ENCODE measurements at places on chromosomes 4 and X.

DNA sequence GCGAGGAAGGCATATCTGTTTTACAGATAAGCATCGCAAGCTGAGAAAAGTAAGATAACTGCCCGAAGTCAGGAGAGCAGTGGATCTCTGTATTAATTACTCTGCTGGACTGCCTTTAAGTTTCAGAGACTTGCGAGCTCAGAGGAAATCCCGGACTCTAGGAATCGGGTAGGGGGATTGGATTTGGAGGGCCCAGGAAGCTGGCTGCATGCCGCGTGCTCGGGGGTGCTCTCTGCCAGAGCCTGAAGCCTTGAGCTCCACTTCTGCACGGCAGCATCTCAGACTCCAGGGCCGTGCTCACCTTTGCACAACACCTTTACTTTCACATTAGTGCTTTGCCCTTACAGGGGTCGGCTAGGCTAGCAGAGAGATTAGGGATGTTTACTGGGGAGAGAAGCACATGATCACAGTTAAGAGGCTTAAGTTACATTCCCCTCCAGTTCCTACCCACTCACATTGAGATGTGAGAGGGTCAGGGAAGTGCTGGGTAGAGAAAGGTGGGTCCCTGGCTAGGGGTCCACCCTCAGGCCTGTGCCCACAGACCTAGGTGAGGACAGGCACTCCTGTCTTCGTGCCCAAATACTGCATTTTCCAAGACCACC is 57.0 kb downstream of the TRIML1 start:
- DNase-seq, result no peak

DNA sequence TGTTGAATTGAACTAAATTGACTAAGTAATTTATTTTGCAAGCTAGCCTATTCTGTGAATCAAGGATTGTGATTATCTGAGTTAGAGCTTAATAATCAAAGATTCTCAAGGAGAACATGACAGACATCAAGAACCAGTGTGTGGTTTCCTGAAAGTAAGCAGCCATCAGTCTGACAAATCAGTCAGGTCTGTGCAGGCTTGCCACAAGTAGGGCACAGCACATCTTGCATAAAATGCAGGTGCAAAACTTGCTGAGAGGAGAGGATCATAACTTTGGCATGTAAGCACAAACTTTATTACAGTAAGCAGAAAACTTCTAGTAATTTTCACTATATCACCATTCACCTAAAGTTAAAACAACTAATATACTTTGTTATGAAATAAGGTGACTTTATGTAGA is 22.5 kb downstream of the FAM241A start:
- no peak for DNase-seq

DNA sequence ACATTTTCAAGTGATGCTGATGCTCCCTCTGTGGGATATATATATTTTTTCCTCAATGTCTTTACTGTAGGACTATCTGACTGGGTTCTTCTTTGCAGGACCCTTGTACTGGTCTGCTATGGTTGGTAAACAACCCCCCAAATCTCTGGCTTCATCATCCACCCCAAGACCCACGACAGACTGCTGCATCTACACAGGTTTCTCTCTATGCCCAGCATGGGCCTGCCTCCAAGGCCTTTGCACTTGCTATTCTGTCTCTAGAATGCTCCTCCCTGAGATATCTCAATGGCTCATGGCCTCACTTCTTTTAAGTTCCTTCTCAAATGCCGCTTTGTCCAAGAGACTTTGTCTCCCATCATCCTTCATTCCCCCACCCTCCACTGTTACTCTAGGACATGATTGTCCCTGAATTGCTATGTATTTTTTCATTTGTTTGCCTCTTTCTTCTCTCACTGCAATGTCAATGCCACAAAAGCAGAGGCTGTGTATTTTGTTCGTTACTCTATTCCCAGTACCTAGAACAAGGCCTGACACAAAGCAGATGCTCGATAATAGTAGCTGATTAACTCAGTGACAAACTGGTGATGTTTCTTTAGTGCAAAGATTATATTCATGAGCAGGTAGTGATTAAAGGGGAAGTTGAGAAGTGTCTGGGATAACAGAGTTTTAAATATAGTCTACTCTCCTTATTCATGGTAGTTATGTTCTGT is 6.6 kb downstream of the EVC start:
- no peak for DNase-seq

- DNase-seq, result no peak
These were observed 1.2 kb downstream of the CXCL2 start for GRCh38 chr4:74097631-74098426.

DNA sequence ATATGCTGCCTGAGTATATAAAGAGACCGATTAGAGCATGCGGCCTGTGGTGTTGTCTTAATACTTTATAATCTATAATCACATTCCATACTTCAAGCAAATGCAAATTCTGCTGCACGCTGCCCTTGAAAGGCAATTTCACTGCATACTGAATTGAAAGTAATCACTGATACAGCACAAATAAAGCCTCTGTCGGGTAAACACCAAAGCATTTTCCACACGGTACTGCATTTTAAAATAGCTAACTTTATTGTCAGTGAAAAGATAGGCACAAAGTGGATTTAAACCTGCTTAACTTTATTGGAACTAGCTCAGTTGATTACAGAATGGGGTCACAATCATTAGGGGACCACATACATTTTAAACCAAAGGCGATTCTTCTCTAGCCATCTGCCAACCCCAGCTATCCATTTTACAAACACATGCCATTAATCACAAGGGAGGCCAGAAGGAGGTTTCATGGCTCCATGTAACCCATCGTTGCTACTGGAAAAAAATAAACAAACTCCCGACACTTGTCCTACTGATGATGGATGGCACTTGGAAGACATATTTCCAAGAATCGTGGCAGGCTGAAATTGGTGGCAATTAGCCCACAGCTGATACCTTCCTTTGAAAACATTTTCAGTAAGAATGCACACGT is 65.9 kb downstream of the AMOT start:
- no peak for DNase-seq

DNA sequence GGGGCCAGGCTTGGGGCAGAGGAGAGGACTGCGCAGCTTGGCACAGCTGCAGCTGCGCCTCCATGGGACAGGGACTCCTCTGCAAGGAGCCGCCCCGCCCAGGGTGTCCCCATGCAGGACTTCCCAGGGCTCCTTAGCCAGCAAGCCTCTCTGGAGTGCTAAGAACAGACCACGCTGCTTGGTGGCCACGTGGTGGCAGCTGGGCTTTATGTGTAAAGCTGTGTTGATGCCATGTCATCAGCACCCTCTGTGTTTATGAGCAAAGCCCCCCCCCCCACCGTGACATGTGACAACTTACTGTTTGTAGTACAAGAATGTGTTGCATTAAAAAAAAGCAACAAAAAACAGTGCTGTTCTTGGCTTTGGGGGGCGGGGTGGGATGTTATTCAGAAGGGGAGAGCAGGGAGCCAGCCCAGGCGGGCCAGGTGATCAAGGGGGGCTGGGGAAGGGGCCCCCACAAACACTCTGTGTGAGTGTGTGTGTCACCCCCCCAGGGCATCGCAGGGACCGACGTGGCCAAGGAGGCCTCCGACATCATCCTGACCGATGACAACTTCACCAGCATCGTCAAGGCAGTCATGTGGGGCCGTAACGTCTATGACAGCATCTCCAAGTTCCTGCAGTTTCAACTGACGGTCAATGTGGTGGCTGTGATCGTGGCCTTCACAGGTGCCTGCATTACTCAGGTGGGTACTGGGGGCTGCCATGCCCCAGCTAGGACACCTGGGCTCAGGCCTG is 40.3 kb downstream of the ATP2B3 start:
- DNase-seq, result no peak

DNA sequence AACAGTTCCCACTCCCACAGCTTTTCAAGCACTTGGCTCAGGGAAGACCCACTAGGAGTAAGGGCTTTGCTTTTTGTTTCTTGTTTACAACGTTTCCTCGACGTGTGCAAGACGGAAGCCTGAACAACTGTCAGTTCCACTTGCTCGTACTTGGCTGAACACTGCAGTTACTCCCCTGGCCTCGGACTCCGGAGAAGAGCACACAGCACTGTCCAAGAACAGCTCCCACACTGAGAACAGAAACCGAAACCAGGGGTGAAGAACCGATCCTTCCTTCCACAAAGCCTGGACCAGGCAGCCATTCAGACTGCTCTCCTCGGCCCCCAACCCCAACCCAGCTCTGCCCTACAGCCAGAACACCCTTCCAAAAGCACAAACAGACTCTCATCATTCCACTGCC is 25.5 kb downstream of the IRF2 start:
- DNase-seq, result no peak

- DNase-seq, result no peak
These were observed 322.0 kb upstream of the PPARGC1A start for GRCh38 chr4:24211856-24212255.

- DNase-seq, result no peak
These were observed 466.1 kb downstream of the DTHD1 start for GRCh38 chr4:36747277-36748129.

- DNase-seq, result no peak
These were observed 29.8 kb upstream of the ARHGAP24 start for GRCh38 chr4:85445050-85445639.

DNA sequence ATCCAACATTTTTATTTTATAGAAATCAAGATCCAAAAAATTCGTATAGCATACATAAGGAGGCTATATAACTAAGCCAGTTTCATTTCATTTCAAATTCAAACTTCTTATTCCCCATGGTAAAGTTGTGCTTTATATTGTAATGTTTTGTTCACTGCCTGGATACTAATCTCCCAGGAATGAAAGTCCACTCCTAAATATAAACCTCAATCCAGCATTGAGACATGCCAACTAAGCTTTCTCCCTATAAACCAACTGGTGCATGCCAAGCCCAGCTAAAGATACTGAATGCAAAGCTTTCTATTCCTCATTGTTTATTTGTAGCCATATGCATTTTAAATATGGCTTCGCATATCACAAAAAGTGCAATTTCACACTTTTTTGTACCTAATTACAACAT is 63.8 kb upstream of the INPP4B start:
- no peak for DNase-seq

DNA sequence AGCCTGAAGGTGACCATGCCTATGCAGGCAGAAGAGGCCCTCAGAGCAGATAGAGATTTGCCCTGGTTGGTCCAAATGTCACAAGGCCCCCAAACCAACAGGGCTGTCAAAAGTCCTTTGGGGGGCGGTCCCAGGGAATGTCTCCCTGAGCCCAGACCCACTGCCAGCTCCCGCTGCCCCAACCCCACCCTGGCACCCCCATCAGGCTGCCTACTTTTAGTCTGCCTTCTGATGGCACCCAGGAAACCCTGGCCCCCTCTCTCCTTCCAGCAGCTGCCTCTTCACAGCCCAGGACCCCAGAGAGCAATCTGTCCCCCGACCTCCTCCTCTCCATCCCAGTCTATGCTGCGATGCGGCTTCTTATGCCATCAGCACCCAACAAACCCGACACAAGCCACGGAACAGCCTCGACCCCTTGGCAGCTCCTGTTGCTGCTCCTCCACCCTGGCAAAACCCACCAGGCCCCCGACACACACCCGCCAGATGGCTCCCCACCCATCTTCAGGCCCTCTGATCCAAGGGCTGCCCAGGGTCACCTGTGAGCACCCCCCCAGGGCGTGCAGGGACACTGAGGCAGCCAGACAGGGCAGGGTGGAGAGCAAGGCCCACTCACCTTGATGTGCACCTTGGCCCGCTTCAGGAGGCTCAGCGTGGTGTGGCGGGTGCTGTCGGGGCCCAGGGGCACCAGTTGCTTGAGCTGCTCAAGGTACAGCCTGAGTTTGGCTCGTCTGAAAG is 9.9 kb downstream of the MXD4 start:
- no peak for DNase-seq

DNA sequence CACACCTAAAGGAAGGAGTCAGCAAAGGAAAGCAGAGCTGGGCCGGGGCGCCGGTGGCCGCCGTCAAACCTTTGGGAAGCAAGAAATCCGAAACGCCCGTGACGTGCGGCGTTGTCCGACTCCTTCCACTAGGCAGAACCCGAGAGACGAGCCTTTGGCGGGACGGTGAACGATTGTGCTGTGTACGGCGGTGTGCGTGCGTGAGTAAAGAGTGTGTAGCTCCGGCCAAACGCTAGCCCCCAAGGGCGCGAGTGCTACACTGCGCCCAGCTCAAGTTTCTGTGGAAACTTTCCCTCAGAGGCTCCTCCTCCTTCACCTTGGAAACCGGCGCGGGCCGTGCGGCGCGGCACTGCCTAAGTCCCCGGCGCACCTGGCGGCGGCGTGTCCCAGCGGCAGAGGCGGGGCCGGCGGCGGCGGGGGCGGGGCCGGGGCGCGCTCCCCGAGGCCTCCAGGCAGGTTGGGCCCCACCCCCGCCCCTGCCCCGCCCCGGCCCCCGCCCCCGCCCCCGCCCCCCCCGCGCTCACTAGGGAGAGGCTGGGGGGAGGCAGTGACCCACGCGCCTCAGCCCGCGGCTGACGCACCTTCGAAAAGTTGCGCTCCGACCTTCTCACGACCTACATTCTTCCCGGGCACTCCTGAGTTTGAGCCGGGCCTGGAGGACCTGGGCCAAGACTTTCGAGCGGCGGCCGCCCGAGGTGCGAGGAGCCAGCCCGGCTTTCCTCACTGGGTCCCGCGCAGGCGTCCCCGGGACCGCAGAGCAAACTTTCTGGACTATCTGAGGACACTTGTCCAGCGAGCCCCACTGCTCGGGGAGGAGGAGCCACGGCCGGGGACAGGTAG is at the start of gene FHIP1A:
TSS of gene FHIP1A (plus strand) at position 547 of the 840 bp plus-strand sequence. CDS start 157,084 bp downstream, outside the sequence.
- peak; percentile 64 for DNase-seq

- no peak for DNase-seq
These were observed 21.9 kb downstream of the MSN start for GRCh38 chrX:65689377-65689776.

DNA sequence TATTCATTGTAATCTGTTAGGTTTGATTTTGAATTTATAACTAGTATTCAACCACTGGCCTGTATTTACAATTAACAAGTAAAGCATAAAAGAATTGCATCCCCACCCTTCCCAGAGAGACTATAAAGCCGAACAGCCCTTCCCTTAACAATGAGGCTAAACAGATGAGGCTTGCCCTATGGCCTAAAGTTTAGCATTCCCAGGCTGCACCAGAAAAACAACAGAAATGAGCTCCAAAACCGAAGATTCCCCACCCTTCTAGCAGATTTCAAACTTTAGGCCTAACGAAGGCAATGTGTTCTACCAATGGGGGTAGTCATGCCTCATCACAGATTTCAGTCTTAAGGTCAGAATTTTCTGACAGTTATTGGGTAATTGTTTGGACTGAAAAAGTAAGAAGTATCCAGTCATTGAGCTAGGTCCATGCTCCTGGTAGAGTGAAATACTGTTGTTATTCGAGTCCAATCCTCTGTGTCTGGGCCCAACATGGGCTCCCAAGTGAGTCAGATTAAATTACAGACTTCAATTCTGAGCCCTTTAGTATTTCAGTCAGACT is 197.6 kb downstream of the ANTXR2 start:
- DNase-seq, result no peak

DNA sequence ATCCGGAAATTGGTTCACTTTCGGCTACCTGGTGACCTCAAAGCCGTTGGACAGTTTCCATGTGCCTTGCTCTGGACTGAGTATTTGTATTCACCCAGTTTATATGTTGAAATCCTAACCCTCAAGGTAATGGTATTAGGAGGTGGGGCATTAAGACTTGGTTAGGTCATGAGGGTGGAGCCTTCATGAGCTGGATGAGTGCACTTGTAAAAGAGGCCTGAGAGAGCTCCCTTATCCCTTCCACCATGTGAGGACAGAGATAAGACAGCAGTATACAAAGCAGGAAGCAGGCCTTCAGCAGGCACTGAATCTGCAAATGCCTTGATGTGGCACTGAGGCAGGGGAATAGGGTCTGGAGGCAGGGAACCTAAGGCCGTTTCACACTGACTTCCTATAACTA is 5.3 kb upstream of the OPHN1 start:
- no peak for DNase-seq

- no peak for DNase-seq
These were observed 211.5 kb downstream of the PDGFRA start for GRCh38 chr4:54440394-54441136.

GRCh38 chrX:42973321-42973720 is 195.4 kb upstream of the PPP1R2C start:
- no peak for DNase-seq

All from stimulated activated CD4-positive, alpha-beta T cell treated with anti-CD3 and anti-CD28 coated beads, TNF-alpha, amount 100 ng/mL, for 24 hours (primary cell).